ENCODE measurements at places on chromosomes 16 and 17. TPM values are rescaled to one million over a fixed set of nuclear protein-coding genes. Genes with fewer than 3 reads are reported as not detected.

- no peak for DNase-seq
Observed at GRCh38 chr16:4207683-4208340, 34.1 kb downstream of the SRL start.

- no peak for DNase-seq
Observed at GRCh38 chr16:30120340-30121105, 2.5 kb downstream of the MAPK3 start.

Gene SPATA22
- total RNA-seq = not detected

Gene C17orf67
- 2.0 TPM for total RNA-seq

GRCh38 chr16:81353895-81354294, 39.1 kb downstream of the GAN start:
- DNase-seq = no peak

DNA sequence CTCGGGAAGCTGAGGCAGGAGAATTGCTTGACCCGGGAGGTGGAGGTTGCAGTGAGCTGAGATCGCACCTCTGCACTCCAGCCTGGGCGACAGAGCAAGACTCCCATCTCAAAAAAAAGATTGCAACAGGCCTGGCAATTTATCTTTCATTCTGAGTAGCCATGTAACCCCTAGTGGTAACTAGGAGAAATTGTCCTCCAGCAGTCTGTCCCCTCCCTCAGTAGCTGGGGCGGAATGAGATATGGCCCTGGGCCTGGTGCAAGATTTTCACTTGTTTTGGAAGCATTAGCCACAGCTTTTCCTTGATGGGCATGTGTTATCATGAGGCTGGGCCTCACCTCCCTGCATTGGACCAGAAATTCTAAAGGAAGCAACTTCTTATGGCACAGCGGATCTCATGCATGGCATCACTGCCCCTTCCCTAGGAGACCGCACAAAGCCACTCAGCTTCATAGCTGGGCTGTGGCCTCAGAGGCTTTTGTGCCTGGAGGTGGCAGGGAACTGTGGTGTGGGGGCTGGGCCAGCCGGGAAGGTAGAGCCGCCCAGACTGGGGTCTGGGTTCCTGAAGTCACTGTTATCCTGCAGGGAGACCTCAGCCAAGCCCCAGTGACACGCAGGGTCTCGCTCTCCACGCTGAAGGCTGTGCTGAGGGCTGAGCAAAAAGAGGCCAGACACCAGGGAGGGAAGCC, 13.4 kb downstream of the NATD1 start:
- no peak for DNase-seq

Gene ABCA9
- total RNA-seq = 57.5 TPM

- DNase-seq = no peak
Observed at GRCh38 chr16:87789437-87790291, 23.9 kb upstream of the KLHDC4 start.

Gene KRT9
- not detected for total RNA-seq

GRCh38 chr17:39926588-39927100, 757 bp downstream of the ORMDL3 start:
- no peak for DNase-seq

DNA sequence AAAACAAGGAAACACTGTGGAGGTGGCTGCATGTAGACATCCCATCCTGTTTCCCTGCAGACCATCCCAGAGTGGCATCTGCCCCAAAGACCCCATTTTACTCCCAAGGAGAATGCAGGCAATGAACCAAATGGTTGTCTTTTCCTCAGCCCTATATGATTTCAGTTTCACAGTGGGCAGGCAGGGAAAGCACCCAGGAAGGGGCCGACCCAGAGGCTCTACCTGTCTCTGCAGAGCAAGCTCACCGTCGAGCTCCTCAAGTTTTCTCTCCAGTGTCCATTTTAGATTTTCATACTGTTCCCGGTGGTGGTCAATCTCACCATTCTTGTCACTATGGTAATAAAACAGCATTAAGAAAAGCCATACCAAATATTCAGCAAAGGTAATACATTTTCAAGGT, 14.6 kb downstream of the CCDC57 start:
- no peak for DNase-seq

- DNase-seq = no peak
Observed at GRCh38 chr17:81556863-81557262, 4.7 kb upstream of the FAAP100 start.

GRCh38 chr16:77385481-77385880, 49.4 kb downstream of the ADAMTS18 start:
- no peak for DNase-seq
